ENCODE measurements at places on chromosomes 4 and X.
A peak's percentile ranks its signal among the peaks of the same experiment; 100 is the strongest.

- no peak for DNase-seq
Observed at GRCh38 chr4:119478446-119479179, 150.0 kb downstream of the PDE5A start.

GRCh38 chr4:187362937-187363857 is 632.4 kb upstream of the ZFP42 start:
- no peak for DNase-seq

DNA sequence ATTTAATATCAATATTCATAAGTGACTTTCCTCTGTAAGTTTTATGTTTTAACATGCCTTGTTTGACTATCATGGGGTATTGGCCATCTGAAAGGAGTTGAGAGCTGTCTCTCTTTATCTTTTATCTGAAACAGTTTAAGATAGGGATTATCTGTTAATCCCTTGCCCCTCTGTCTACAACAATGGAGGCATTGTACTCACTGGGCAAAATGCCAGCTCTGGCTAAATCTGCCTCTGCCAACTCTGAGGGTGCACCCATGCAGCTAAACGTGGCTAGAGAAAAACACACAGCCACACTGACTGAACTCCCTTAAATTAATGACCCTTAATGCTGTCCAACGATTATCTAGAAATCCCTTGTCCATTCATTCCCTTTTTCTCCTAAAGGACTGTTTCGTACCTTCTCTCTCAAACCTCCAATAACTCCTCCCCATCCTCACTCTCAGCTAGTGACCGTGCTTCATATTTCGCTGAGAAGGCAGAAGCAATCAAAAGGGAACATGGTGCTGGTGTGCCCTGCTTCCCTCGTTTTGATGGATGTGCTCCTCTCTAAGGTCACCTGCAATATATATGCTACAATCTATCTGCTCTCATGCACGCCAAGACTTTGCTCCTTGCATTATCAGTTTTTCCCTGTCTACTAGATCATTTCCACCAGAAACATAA is 10.3 kb downstream of the PHKA2 start:
- peak; percentile 4 for DNase-seq

GRCh38 chr4:100302061-100303026 is 112.1 kb upstream of the DDIT4L start:
- no peak for DNase-seq

- no peak for DNase-seq
Observed at GRCh38 chrX:9988762-9989161, 21.6 kb downstream of the CLDN34 start.

DNA sequence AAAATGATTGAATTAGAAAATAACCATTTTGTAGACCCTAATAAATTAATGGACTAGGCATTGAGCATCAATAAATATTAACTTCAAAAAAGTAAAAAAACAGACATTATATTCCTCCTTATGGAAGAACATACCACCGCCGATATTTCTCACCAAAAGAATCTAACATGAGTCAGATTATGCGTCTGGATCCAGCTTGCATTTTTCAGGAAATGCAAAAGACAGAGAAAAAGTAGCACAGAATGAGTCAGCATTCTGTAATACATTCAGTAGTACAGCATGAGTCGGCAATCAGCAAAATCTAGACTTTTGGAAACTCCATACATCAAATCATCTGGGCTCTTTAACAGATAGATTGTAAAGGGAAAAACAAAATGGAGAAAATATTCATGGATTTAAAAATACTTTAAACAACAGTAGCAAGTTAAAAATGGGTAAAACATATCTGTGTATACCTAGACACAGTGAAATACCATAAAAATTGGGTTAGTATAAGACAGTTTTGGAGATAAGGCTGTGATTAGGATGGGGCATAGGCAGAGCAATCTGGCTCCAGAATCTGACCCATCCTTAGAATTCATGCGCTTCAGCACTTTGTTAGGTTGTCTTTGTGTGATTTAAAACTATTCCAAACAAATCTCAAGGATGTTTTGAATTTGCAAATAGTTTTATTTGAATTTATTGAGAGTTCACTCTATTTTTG is 633.0 kb upstream of the FAM241A start:
- DNase-seq: peak; percentile 41

DNA sequence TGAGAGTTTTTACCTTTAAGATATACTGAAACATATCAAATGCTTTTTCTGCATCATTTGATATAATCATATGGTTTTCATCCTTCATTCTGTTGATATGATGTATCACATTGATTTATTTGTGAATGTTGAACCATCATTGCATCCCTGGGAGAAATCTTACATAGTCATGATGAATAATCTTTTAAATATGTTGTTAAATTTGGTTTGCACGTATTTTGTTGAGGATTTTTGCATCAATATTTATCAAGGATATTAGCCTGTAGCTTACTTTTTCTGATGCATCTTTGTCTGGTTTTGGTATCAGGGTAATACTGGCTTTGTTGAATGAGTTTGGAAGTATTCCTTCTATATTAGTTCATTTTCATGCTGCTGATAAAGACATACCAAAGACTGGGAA is 541.4 kb downstream of the TLL1 start:
- no peak for DNase-seq

- DNase-seq: no peak
Observed at GRCh38 chr4:105624530-105624929, 72.1 kb downstream of the ARHGEF38 start.

DNA sequence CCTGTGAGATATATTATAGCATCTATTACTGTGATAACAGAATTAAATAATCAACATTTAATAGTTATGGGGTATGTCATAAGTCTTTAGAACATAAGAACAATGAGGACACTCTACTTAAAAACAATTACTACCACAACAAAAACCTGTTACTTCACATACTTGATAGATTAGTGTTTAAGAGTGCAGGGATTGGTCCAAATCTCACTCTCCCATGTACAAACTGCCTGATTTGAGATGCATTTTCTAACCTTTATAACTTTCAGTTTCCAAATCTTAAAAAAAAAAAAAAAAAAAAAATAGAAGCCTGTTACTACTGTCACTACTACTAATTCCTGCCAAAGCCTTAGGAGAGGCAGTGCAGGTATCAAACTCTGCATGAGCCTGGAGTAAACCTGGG is 5.6 kb downstream of the PCDH18 start:
- DNase-seq: no peak

DNA sequence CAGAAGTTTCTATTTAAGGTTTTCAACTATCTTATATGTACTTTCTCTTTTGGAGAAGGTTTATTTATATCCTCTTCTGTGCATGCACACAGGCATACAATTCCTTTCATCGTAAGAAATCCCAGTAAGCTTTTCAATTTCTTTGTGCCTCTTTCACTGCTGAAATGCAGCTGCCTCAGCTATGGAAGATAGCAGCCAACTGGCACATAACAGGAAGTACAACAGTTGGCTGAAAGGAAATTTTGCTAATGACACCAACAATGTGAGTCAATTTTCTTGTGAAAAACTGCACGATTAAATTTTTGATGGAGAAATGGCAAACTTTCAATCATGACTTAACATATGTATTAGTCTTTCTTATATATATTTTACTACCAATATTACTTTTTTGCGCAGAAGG is 74.5 kb upstream of the PAQR3 start:
- DNase-seq: no peak

DNA sequence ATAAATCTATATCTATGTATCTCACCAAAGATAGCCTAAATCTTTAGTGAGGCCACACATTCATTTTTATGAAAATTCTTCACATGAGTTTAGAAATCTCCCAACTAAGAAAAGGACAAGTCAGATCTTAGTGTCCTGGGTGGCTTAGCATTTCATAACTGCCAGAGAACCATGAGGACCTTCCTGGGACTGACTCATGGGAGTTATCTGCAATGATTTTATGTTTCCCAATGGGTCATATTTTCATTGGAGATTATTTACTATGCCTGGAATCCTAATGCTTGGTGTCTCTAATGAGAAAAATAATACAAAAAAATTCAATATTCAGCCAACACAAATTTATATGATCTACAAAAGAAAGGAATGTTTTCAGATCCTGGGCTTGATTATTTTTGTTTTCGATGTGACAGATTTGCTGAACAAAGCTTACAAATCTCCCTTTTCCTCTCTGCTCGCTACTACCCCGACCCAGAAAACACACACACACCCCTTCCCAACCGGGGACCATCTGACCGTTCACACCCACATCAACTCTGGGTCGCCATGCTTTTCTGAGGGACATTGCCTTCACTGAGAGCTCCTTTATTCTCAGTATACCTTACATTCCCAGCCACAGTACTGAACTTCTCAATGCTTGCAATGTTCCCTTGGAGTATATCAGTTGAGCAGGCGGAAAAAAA is 40.1 kb downstream of the SORBS2 start:
- no peak for DNase-seq

GRCh38 chr4:6264225-6264540 is 5.5 kb upstream of the WFS1 start:
- DNase-seq: no peak

DNA sequence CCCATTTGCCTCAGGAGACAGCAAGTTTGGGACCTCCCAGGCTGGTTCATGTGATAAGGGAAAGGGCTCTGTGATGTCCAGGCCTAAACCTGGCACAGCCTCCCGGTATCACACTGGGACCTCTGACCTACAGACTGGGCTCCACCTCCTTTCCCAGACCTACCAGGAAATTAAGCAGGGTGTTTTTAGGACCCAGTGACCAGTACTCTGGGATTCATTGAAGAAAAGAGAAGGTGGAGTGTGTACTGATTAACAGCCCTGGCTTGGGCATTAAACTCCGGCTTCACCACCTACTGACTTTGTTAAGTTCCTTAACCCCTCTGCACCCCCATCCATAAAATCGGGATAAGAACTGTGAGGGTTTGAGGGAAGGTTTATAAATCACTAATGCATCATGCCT is 28.6 kb downstream of the ASB9 start:
- no peak for DNase-seq

- DNase-seq: no peak
Observed at GRCh38 chr4:80072228-80072743, 743 bp downstream of the ANTXR2 start.

DNA sequence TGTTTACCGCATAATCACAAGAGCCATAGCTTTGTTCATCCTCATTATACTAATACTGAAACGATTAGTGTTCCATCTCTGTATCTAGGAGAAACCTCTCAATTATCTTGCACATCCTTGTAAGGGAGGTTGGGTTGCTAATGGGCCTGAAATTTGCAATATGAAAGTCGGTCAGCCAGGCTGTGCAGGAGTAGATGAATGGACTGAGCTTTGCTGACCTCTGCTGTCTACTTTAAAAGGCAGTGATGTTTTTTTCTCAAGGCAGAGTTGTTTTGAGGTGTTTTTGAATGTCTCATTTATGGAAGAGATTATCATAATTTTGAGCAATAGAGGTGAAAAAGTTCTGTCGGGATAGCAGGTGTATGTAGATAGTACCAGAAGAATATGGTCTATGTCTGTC is 47.9 kb upstream of the LINC00632 start:
- peak; percentile 4 for DNase-seq

GRCh38 chr4:156686120-156686519 is 285.5 kb downstream of the PDGFC start:
- no peak for DNase-seq

DNA sequence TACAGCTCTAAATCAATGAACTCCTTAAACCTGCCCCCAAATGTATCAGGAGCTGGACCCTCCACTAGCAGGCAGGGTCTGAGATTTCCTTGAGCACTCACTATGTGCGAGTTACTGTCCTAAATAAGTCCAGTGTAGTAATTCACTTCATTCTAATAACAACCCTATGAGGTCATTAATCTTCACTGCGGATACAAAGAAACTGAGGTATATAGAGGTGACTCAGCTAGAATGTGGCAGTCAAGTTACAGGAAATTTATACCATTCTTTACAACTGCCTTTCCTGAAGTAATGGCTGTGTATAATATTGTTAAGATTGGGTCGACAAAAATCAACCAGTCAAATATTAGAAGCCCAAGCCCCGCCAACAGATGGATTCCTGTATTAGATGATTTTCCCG is 473.9 kb upstream of the FTHL17 start:
- DNase-seq: peak; percentile 2

- DNase-seq: no peak
Observed at GRCh38 chrX:100931925-100932285, 3.2 kb upstream of the XKRX start.

GRCh38 chr4:1399508-1400190 is 6.6 kb downstream of the NKX1-1 start:
- DNase-seq: no peak

DNA sequence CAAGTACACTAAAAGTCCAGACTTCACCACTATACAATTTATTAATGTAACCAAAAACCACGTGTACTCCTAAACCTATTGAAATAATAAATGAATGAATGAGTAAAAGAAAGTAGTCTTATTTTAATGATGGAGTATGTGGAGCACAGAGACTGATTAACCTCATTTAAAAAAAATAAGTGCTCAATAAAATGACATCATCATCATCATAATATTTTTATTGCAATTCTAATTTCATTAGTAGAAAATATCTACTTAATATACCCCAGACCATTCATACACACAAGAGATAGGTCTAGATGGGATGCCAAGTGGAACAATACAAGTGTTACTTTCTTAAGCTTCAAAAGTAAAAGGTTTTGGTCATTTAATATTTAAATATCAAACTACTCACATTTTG is 133.1 kb downstream of the ASB9 start:
- no peak for DNase-seq

GRCh38 chrX:27918799-27919198 is 62.5 kb downstream of the DCAF8L1 start:
- DNase-seq: no peak

GRCh38 chr4:24820541-24820940 is 25.2 kb downstream of the SOD3 start:
- DNase-seq: no peak

GRCh38 chr4:184408021-184408683 is 66.2 kb downstream of the IRF2 start:
- no peak for DNase-seq

DNA sequence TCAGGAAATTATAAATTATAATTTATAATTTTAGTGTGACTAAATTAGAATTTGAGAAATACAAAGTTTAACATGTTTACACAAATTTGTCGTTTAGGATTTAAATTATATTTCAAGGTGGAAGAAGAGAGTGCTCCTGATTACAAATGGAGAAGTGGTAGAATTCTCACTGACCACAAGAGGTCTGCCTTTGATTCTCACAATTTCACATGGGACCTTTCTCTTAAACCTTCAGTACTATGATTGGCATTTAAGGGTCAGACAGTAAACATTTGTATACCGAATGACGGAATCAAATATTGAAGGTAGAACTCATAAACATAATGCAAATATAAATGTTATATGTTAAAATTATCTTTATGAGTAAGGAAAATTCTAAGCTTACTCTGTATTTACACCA is 171.7 kb downstream of the SLIT2 start:
- no peak for DNase-seq
